ENCODE measurements at places on chromosomes 2 and 18. TPM values are rescaled to one million over a fixed set of nuclear protein-coding genes. Genes with fewer than 3 reads are reported as not detected.

GRCh38 chr18:79571211-79572092, 108.2 kb upstream of the CTDP1 start:
- peak; percentile 24 for DNase-seq

DNA sequence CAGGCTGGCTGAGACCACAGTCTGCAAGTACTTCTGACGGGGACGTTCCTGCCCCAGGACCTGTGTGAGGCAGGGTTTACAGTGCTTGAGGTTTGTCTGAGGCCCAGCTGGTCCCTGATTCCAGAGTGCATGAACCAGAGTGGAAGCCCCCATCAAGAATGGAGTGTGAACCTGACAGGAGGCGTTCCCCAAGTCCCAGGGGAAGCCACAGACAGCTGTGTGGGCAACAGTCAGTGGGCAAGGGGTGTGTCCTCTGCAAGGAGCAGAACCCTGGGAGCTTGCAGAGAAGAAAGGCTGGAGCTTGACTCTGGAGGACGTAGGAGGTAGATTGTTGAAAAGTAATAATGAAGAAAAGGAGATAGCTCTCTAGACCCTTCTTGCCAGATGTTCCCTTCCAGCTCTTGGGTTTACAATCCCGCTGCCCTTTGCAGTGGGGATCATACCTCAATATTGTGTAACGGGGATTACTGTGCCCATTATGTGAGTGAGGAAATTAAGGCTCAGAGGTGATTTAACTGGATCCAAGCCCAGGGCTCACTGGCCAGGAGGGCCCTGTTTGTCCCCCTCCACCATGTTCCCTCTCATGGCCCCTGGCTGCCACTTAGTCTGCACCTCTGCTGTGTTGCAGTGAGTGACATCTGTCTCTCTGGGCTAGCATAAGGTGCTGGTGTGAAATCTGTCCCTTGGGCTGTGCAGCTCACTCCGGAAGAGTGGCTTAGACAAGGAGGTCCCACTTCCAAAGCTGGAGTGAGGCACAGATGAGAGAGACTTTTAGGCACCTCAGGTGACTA, 6.2 kb downstream of the DBI start:
- DNase-seq, result no peak

DNA sequence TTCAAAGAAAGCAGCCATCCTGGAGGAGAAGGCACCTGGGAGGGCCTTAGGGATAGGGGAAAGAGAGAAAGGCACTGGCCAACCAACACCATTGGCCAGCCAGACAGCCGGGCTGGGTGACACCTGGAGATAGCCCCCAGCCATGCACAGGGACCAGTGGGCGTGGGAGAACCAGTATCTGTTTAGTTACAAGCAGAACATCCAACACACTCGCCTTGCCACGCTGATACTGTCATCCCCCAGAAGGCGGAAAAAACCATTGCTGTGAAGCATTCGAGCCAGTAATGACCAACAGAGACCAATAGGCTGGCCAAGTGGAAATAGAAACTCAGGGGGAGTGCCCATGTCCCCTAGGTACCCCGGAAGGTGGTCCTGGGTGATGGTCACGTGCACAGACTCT, 15.5 kb downstream of the ASPRV1 start:
- no peak for DNase-seq

DNA sequence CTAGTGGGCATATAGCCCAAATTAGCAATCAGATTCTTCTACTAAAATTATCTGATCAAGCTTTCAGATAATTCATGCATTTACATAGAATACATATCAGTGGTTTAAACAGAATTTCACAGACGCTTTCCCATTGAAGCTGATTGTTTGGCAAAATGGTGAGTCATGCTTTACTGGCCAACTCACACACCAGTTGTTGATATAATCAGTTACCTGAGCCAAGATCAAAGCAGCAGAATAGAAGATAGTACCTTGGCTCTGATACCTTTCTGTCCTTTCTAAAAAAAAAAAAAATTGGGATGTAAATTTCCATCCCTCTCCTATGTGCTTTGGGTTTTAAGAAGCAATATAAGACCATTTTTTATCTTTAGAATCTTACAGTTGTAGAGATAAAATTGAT, 178.0 kb downstream of the MCFD2 start:
- no peak for DNase-seq

Gene ERMN
- 0.29 TPM for total RNA-seq

Gene NT5C1B
- total RNA-seq, result not detected
